ENCODE measurements at places on chromosomes 13 and 19. TPM values are rescaled to one million over a fixed set of nuclear protein-coding genes. Genes with fewer than 3 reads are reported as not detected.

The OVOL3 gene
- total RNA-seq: 0.23 TPM

The SLC46A3 gene
- total RNA-seq: 1.3 TPM

The LDLR gene
- total RNA-seq: 27.9 TPM

The SYNGR4 gene
- 3.7 TPM for total RNA-seq

The FFAR1 gene
- not detected for total RNA-seq

The FXYD5 gene
- total RNA-seq: 235 TPM

The C19orf73 gene
- 1.8 TPM for total RNA-seq

The ONECUT3 gene
- total RNA-seq: not detected

The MAST3 gene
- total RNA-seq: 1.9 TPM

The BRCA2 gene
- 3.7 TPM for total RNA-seq

The BSG gene
- 678 TPM for total RNA-seq

Measured in A549 treated with ZK216348 at 1 μM for 4 hours (cell line).